ENCODE measurements at places on chromosomes 13 and 19.
A peak's percentile ranks its signal among the peaks of the same experiment; 100 is the strongest.

- DNase-seq = no peak
These were observed 471.0 kb downstream of the COG6 start for GRCh38 chr13:40126306-40127085.

GRCh38 chr19:2536461-2536860 is 60.5 kb downstream of the GADD45B start:
- DNase-seq = no peak

DNA sequence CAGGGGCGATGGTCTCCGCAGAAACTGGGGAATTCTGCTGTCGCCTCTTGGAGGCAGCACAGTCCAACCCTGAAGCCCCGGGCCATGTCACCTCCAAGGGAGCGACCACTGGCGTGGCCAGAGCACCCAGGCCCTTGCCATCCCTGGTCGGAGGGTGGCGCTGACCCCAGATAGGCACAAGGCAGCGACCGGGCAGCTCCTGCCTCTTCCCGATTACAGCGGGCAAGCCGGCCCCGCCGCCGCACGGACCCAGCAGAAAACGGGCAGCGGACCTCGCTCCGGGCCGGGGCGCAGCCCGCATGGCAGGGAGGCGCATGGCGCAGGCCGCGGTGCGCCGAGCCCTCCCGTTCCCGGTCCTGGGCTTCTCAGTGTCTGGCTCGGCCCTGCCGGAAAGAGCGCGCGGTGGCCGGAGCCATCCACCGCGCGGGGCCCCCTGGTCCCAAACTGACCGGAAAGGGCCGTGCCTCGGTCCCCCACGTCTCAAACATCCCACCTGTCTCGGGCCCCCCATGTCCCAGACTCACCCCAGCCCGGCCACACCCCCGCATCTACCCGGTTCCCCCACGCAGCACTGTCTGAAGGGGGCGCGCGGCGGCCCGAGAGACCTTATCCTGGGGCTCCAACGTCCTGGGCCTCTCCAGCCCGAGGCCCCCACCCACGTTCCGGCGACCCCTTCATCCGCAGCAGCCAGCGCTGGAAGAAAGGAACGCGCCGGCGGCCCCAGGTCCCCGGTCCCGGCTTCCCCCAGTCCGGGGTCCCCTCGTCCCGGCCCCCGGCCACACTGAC is 727 bp downstream of the CERS1 start:
- DNase-seq = peak; percentile 72

GRCh38 chr19:44576843-44577565 is 36.4 kb upstream of the IGSF23 start:
- DNase-seq = no peak

DNA sequence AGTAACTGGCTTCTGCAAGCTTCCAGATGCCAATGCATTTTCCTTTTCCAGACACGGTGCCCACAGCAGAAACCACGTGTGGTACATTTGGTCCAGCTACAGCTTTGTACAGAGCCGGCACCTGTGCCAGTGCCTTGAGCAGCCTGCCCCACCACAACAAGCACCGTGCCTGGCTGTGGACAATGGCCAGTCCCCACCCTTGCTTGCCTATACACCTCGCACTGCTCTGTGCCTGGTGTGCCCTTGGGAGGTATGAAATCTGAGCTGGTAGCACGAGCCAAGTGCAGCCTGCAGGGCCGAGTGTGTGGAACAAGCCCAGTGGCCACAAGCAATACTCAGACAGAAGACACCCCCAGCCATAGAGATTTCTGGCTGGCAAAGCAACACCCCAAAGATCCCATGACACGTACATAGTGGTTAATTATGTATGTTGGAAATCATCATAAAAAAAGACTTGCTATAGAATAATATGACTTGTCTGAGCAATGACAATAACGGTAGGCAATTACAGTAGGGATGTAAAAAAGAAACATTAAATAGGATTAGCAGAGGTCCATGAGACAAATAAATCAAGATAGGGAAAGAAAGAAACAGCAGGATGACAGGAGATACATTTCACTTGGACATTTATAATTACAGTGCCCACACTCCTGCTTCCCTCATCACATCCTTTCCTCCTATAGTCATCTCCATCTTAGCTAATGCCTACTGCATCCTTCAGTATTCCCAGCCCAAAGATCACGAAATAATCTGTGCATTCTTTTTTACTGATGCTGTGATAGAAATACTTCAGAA is 1399.5 kb downstream of the PCDH9 start:
- DNase-seq = no peak

DNA sequence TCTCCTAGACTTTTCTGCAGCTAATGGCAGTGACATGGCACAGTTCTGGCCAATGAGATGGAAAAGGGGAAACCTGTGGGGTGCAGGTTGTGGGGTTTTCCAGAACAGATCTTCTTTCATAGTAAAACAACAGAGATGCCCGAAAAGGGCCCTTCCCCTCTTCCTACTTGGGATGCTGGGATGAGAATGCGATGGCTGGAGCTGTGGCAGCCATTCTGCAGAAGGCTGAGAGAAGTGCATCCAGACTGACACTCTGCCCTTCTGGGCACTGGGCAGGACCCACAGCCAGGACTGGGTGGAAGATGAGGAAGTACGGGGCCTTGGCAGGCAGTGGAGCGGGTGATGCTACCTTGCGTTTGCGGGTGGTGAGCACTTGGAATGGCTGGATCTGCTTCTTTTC is 16.9 kb upstream of the PLA2G4C start:
- no peak for DNase-seq

GRCh38 chr13:45305079-45305478 is 35.9 kb downstream of the TPT1 start:
- DNase-seq = no peak

GRCh38 chr19:5782945-5783919 is 1.3 kb downstream of the PRR22 start:
- DNase-seq = no peak

GRCh38 chr13:34034411-34034810 is 216.5 kb downstream of the RFC3 start:
- DNase-seq = no peak

DNA sequence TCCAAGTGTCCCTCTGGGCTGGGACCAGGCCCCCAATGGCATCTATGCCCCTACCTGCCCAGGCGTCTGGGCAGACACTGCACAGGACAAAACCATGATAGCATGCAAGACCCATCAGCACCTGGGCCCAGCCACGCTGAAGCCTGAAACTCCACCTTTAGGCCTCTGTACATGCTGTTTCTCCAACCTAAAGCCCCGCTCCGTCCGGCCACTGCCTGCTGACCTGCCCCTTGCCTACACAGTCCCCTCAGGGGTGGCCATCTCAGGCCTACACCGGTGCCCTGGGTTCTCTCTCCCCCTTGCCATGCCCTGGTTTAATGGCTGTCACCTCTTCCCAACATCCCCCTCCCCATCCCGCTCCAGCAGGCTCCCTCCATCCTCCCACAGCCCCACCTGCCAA is 15.3 kb downstream of the GJA3 start:
- DNase-seq = no peak

- DNase-seq = no peak
These were observed 2.3 kb upstream of the SLC25A42 start for GRCh38 chr19:19061506-19061905.

DNA sequence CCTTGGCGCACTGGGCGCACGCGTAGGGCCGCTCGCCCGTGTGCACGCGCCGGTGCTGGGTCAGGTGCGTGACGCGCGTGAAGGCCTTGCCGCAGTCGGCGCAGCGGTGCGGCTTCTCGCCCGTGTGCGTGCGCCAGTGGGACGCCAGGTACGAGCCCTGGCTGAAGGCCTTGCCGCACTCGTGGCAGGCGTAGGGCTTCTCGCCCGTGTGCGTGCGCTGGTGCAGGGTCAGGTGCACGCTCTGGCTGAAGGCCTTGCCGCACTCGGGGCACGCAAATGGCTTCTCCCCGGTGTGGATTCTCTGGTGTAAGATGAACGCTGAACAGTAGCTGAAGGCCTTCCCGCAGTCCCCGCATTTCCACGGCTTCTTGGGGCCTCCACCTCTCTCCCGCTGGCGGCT is 7.0 kb downstream of the ZNF835 start:
- no peak for DNase-seq

DNA sequence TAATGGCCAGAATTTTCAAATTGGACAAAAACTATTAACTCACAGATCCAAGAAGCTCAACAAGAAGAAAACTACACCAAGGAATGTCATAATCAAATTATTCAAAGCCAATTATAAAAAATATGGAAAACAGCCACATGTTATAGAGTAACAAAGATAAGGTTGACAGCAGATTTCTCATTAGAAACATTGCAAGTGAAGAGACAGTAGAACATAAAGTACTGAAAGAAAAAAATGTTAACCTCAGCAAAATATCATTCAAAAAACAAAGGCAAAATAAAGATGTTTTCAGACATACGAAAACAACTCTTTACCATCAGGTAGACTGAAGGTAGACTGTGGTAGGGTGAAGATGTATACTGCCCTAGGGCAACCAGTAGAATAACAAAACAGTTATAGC is 83.4 kb downstream of the KCNRG start:
- no peak for DNase-seq

DNA sequence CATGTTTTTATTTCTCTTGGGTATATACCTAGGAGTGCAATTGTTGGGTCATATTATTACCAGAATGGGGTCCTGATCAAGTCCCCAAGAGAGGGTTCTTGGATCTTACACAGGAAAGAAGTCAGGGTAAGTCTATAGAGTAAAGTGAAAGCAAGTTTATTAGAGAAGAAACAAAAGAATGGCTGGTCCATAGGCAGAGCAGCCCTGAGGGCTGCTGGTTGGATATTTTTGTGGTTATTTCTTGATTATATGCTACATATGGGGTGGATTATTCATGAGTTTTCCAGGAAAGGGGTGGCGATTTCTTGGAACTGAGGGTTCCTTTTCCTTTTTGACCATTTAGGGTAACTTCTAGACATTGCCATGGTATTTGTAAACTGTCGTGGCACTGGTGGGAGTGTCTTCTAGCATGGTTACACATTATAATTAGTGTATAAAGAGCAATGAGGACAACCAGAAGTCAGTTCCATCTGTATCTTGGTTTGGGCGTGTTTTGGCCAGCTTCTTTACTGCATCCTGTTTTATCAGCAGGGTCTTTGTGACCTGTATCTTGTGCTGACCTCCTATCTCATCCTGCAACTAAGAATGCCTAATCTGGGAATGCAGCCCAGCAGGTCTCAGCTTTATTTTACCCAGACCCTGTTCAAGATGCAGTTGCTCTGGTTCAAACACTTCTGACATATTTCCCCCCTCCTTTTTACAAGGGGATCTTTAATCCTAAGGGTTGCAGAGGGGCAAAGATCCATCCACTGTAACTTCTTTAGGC is 41.1 kb downstream of the CEACAM1 start:
- DNase-seq = no peak

DNA sequence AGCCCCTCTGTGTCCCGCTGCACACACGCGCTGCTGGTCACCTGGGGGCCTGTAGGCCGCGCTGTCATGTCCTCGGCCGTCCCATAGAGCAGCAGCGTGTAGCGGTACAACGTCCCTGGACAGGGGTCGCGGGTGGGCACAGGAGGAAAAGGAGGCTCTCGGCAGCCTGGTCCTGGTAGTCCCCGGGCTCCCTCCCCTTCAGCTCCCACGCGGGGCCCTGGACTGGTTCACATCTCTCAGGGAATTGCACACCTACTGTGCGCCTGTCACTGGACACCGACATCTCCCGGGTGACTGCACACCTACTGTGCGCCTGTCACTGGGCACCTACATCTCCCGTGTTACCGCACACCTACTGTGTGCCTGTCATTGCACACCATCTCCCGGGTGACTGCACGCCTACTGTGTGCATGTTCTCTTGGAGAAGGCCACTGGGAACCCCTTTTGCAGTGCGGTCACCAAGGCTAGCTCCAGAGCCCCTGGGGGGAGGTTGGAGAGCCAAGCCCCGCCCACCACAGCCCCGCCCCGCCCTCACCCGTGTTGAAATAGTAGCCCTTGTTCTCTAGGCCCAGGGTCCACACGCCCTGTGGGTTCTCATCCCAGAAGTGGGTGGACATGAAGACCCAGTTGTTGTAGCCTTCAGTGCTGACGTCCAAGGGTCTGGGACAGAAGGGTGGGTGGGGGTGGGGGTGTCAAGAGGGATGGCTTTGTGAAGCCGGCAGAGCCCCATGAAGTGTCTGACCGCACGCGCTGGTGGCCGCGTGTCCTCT is 3.5 kb upstream of the C19orf25 start:
- DNase-seq = peak; percentile 22

DNA sequence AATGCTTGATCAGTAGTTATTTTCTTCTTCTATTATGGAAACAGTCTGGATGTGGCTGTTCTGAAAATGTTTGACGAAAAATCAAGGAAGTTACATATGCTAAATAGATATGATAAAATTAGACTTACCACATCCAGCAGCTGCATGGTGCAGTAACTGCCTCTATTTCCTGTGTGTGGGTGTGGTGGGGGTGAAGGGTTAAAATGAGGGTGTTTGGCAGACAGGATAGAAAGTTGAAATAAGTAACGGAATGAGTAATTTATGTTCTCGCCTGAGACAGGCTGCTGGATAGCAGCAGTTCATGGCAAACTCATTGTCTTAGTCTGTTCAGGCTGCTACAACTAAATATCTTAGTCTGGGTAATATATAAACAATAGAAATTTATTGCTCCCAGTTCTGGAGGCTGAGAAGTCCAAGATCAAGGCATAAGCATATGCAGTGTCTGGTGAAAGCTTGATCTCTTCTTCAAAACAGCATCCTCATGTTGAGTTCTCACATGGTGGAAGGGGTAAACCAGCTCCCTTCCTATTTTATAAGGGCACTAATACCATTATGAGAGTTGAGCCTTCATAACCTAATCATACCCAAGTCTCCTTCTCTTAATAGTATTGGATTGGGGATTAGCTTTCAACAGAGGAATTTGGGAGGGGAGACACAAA is 1248.9 kb downstream of the SLITRK5 start:
- DNase-seq = no peak

DNA sequence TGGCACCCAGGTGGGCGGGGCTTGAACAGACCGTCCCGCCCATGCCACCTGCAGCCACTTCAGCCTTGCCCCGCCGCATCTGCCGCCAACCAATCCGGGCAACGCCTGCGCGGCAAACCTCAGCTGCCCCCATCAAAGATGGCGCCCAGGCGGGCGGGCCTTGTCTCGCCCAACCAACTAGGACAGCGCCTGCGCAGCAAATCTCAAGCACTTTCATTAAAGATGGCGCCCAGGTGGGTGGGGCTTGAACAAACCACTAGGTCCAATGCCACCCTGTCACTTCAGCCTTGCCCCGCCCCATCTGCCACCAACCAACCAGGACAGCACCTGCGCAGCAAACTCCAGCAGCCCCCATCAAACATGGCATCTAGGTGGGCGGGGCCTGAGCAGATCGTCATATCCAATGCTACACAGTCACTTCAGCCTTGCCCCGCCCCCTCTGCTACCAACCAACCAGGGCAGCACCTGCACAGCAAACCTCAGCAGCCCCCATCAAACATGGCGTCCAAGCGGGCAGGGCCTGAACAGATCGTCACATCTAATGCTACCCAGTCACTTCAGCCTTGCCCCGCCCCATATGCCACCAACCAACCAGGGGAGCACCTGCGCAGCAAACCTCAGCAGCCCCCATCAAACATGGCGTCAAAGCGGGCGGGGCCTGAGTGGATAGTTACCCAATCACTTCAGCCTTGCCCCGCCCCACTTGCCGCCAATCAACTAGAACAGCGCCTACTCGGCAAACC is 1.4 kb downstream of the PEG3 start:
- no peak for DNase-seq

- DNase-seq = no peak
These were observed 1344.9 kb downstream of the UQCRFS1 start for GRCh38 chr19:27868007-27868406.

- no peak for DNase-seq
These were observed 2.9 kb downstream of the KLK1 start for GRCh38 chr19:50820549-50821247.
